Cortex of kidney (tissue), 1 donor: ENCODE measurements at places on chromosomes 12 and 14.

DNA sequence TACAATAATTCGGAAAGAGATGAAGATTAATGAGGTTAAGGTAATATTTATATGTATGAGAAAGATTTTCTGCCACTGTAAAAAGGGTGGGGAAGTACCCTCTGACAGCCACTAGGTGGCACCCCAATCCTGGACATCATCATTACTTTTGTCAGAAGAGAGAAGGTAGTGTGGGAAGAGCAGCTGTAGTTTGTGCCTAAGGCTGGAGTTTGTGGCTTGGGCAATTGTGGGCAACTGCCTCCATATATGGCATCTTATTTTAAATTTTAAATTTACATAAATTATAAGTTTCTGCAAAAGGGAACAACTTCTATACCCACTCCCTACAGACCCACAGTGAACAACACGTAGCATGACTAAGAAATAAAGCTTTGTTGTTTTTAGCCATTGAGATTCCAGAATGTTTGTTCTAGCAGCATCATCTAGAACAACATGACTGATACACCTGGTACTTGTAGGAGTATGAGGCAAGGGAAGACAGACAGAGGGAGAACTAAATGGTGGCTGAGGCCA is 34.4 kb upstream of the SYCP3 start:
- no peak for DNase-seq

- no peak for DNase-seq
These were observed 341.7 kb downstream of the TMEM121 start for GRCh38 chr14:105867961-105868599.

- DNase-seq: no peak
These were observed 6.8 kb downstream of the ESYT1 start for GRCh38 chr12:56134897-56135296.

DNA sequence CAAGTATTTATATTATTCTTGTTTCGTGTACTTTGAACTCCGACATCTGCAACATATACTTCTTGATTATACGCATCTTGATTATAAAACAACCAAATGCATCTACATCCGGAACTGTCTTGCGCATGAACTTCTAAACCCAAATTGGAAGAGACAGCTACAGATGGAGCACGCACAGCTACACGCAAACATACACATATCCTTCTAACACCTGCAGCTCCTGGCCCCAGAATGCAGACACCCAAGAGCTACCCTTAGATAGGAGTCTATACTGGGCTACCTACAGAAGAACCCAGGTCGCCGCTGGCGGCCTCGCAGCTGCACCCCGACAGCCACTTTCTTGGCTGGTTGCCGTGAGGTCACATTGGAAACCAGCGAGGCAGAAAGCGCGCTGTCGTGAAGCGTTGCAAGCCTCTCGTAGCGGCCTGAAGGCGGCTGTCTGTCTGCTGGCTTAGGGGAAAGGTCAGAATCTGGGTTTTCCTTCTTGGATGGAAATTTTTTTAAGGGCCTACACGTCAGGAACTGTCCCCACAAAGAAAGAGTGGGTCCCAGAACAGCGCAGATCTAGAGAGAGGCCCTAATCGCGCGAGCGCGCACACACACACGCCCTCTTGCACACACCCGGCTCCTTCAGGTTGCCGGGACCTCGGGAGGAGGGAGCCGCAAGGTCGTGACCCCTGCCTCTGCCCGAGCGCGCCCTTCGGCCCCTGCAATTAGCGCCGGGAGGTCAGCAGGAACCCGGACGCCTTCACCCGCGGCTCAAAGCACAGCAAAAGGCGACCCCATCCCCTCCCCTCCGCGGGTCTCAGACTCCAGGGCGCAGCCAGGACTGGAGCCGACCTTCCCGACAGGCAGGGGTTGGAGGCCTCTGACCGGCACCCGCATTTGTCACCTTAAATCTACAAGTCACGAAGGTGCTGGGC is 17.0 kb downstream of the TBX3 start:
- DNase-seq: no peak

- no peak for DNase-seq
These were observed 11.8 kb upstream of the HHIPL1 start for GRCh38 chr14:99633141-99633540.

GRCh38 chr12:92769124-92769901 is 66.5 kb downstream of the PLEKHG7 start:
- DNase-seq: no peak

- DNase-seq: no peak
These were observed 223.6 kb upstream of the TMPO start for GRCh38 chr12:98291828-98292227.

GRCh38 chr14:20799892-20800544 is 2.6 kb downstream of the RNASE1 start:
- DNase-seq: no peak

DNA sequence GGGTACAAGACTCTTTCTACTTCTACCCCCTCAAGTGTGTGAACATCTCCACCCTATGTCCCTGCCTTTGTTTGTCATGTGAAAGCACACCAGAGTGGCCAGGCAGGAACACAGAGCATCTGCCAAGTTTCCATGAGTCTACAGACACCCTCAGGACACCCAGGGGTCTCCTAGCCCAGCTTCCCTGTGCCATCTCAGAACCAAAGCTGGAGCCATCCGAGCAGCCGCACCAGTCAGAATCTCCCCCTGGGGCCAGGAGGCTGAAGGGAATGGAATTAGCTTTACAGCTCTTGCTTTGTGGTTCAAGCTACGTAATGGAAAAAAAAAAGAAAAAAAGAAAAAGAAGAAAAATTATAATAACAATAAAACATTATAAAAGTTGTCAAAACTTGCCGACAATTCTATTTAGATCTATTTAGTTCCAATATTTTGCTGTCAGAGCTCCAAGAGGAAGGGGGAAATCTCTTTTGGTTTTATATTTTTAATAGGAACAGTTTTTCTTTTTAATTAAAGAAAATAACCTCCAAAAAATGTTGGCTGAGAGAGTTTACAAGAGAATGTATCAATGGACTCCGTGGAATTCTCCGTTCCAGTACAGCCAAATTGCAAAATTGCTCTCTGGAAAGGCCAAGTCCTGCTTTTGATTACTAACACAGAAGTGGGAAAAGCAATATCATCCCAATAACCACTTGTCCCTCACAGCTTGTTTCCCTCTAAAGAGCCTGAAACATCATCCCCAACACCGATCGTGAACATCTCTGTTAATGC is 37.1 kb downstream of the TBX5 start:
- DNase-seq: no peak

GRCh38 chr12:46073321-46073720 is 82.9 kb upstream of the SCAF11 start:
- no peak for DNase-seq

DNA sequence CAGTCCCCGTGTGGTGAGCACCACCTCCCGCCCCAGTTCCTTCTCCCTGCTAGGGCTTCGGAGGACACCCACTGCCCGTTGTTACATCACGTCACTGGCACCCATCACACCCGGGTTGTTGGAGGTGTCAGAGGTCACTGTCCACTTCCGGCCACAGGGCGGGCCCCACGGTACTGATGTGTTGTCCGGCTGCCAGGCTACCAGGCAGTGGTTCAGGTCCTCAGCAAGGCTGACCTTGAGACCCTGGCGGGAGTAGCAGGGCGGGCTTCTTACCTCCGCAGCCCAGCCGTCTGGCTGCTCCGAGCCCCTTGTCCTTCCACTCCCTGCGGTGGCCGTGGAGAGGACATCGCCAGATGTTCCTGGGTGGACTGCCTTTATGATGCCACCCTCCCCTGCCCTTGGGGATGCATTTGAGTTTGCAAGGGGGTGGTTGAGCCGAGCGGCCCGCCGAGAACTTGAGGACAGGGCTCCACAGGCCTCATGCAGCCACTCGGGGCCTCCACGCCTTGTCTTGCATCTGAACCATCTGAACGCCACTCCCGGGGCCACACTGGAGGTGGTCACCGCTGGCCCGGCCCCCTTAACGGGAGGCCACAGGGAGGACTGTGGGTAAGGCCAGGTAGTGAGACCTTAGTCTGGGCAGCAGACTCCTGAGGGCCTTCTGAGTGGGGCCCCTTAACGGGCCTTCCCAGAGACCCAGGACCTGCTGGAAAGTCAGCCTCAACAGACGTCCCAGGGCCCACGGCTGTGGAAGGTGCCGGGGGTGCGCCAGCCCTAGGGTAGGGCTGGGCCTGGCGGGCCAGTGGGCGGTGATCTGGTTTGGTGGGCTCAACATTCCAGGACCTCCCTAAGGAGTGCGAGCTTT is 27.1 kb upstream of the PLD4 start:
- DNase-seq: no peak

DNA sequence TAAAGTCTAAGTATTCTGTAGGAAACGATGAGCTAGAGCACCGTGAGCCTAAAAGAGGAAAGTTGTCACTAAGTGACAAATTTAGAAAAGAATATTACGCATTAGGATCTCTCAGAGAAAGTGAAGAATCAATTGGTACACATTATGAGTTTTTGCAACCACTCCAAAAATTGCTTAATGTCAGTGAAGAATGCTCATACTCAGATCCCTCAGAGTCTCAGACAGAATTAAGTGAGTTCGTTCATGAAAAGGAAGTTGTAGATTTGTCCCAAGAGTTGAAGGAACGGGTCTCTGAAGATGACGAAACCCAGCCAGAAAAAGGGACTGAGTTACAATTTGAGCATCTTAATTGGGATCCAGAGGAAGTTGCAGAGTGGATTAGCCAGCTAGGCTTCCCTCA is 1.5 kb downstream of the SAMD15 start:
- DNase-seq: no peak

GRCh38 chr12:6201826-6202225 is 1.6 kb downstream of the CD9 start:
- no peak for DNase-seq

DNA sequence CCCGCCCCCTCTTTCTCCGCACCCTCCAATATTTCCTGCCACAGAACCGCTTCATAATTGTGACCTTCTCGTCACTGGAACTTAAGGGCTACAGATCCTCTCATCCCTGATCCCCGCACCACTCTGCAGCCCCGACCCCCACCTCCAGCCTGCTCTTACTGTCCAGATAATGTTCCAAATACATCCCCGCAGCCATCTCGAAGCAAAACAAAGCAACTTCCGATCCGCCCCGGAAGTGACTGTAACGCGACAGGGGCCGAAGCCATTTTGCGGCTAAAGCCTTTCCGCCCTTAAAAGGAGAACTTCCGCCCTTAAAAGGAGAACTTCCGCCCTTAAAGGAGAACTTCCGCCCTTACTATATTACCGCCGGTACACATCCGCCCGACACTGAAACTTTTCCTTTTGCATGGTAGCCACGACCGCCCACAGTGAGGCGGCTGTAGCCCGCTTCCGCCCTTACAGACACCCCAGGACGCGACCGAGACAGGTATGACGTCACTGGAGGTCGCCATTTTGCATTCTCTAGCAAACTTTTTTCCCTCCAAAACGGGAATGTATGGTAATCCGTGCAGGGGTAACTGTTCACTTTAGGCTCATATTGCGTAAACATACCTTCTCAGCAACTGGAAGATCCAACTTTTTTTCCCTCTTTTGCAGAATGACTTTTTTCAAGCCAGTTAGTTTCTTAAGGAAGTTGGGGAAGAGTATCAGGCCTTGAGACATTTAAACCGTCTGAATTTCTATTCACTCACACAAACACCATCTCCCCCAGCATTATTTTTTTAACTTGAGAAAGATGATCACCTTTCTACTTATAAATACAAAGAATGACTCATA is at the start of gene ING4:
Gene ING4 (minus strand): TSS at position 214 of the 837 bp plus-strand sequence. CDS start 18 bp downstream, at position 196.
- DNase-seq: no peak

DNA sequence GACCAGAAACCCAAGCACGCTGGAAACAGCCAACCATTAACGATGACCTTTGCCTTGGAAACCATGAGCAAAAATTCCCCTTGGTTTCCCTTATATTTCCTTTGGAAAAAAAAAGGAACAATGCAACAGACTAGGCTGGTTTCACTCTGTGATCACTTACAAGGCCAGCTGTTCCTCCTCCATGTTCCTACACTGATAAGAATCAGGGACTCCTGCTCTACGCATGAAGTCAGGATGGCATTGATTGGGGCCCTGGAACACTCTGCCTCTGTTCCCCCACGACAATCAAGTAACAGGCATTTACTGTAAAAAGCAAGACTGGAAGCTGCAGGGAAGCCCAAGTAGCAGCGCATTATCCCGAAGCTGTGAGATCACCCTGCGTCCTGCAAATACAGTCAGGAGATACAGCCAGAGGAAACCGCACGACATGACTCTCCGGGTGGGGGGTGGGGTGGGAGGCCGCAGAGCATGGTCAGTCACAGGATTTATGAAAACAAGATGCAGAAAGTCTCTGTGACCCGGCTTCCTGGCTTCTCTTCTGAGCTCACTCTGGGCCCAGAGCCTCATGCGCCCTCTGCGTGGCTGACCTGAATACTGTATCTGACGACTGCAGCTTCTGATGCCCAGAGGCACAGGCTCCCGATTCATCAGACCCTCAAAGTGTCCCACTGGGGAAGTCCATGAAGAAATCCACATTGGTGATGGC is 31.1 kb downstream of the SSH1 start:
- no peak for DNase-seq

GRCh38 chr12:27498149-27498548 is 25.9 kb upstream of the PPFIBP1 start:
- DNase-seq: no peak

DNA sequence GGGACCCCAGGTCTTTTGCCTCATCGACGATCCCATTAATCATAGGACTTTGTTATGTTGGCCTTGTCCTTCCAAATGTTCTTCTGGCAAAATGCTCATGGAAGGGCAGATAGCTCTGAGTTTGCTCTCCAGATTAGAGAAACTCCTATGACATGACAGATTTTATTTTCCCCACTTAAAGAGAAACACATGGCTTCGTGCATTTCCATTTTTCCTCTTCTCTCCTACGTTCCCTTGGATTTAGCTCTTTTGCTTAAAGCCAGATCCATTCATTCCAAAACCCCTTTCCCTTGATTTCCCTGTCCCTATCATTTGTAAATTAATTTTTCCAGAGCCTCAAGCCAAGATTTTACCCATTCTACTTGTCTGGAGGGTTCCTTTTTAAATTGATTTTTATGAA is 2.9 kb downstream of the PRIMA1 start:
- DNase-seq: no peak

- DNase-seq: no peak
These were observed 59.8 kb downstream of the FOS start for GRCh38 chr14:75338398-75338797.

DNA sequence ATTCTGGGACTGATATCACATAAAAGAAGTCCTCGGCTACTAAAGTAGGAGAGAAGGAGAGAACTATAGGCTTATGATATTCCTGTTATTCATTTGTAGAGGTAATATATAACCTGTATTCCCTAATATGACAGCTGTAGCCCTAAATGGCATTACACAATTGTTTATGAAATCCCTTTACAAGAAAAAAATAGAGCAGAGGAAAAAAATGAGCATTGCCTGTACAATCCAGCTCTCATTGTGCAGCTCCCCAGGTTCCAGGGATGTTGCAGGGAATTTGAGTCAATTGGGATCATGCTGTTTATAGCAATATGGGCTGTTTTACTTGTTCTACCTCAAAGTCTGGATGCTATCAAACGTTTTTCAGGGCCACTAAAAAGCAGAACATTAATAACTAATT is 173.1 kb downstream of the APAF1 start:
- DNase-seq: no peak
